ENCODE measurements at places on chromosomes 1 and 21.

DNA sequence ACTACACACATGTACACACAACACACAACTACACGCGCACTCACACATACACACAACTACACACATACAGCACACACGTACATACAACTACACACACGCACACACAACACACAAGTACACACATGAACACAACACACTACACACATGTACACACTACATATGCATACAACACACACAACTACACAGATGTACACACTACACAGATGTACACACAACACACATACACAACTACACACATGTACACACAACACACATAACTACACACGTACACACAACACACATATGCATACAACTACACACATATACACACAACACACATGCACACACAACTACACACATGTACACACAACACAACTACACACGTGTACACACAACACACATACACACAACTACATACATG, 318.6 kb downstream of the CAMTA1 start:
- DNase-seq: no peak

GRCh38 chr1:238776126-238776525, 610.2 kb upstream of the CHRM3 start:
- no peak for DNase-seq

DNA sequence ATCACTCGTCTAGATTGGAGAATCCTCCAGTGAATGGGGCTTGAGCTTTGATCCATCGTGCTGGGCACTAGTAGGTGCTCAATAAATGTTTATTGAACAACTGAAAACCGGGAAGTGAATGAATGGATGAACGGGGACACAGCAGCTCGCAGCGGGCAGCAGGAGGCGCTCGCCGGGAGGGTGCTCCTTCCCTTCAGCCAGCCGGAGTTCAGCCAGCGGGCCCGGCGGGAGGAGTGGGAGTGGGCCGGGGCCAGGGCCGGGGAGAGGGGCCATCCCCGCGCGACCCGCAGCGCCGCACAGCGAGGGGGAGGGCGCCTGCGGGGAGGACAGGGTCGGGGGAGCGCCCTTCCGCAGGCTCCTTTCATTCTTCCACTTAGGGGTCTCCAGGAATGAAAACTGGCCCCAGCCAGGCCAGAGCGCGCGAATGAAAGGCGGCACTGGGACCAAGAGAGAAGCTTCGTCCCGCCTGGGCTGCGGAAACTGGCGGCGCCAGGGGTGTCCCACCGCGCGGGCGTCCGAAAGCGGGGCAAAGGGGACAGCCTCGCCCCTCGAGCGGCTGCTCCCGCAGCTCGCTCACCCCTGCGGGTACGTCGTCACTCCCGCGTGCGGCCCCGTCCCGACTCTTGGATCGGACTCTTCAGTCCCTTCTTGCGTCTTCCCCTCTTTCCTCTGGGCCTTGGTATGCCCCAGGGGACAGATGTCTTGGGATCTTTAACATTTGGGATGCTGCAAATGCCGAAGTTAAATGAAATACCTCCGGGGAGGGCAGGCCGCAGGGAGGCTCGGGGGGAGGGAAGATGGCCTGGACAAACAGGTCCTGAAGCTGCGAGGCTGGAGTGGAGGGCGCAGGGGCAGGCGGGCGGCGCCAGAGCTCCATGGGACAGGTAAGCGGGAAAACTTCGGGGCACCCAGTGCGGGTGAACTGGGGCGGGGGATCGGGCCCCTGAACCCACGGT, 3.6 kb upstream of the INAVA start:
- DNase-seq: peak; percentile 91

- peak; percentile 85 for DNase-seq
Observed at GRCh38 chr1:83998498-83999315, at the start of gene TTLL7. TTLL7 (minus strand) TSS chr1:83999132; CDS start chr1:83952211, 46,921 bp downstream.

- DNase-seq: no peak
Observed at GRCh38 chr1:172821609-172822274, 162.8 kb downstream of the FASLG start.

- no peak for DNase-seq
Observed at GRCh38 chr1:199084293-199084692, 445.5 kb downstream of the PTPRC start.

DNA sequence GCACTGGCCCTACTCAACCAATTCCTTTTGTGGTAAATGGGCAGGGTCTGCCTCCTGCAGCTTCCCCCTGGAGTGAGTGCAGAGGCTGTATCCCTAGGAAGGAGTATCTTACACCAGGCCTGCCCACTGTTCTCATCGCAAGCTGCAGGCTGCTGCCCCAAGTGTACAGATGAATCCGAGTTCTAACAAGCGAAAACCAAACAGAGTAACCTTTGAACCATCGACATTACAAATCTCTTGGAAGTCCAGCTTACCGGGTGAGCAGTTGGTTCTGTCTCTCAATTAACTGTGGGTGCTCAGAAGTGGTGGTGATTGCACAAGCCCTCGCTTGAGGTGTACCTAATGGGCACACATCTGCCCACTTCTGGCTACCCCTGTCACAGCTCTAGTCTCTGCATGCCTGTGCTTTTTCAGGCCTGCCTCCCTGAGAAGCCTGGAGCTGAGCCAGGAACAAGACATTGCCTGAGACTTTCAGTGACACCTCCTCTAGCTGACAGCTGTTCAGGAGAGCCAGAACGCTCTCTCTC, 22.7 kb downstream of the INAVA start:
- DNase-seq: no peak

DNA sequence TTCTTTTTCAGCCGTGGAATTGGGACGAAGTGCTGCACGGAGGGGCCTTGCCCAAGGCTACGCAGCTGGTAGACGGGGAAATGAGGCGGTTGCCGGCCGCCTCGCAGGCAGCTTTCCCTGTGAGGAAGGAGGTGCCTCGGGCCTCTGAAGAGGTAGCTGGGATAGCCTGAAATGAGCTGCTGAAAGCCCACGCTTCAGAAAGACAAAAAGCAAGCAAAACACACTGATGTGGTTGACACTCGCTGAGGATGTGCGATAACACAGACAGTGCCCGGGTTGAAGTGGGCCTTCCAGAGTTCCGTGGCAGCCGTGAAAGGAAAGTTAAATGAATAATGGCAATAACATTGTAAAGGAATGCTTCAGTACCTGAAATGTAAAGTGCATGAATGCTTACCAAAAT, 47.2 kb downstream of the S1PR1 start:
- no peak for DNase-seq

DNA sequence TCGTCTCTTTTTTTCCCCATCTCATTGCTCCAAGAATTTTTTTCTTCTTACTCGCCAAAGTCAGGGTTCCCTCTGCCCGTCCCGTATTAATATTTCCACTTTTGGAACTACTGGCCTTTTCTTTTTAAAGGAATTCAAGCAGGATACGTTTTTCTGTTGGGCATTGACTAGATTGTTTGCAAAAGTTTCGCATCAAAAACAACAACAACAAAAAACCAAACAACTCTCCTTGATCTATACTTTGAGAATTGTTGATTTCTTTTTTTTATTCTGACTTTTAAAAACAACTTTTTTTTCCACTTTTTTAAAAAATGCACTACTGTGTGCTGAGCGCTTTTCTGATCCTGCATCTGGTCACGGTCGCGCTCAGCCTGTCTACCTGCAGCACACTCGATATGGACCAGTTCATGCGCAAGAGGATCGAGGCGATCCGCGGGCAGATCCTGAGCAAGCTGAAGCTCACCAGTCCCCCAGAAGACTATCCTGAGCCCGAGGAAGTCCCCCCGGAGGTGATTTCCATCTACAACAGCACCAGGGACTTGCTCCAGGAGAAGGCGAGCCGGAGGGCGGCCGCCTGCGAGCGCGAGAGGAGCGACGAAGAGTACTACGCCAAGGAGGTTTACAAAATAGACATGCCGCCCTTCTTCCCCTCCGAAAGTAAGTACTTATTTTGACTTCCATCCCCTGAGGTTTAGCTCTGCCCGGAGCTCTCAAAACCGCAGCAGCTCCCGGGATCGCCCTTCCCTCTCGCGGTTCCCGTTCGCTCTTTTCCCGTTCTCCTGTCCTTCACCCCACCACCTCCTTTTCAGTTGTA, 1.5 kb downstream of the TGFB2 start:
- DNase-seq: no peak

DNA sequence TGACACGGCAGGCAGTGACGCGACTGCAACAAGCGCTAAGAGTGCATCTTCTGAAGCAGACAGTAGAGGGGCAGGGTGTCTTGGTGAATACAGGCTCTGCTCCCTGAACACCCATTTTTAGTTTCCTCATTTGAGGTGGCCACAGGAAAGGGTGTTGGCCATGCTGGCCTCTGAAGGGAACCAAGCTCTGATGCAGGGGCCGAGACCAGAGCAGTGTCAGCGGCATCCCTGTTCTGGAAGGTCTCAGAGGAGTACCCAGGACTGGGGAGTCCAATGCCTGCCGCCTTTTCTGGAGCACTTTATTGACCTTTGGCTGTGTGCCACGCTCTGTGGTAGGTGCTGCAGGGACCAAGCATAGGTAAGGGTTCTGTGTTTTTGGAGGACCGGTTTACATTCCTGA, 100.4 kb downstream of the KCNJ6 start:
- no peak for DNase-seq

GRCh38 chr1:181050922-181051321, 17.1 kb downstream of the MR1 start:
- DNase-seq: no peak

- DNase-seq: no peak
Observed at GRCh38 chr1:218895064-218895587, 278.6 kb upstream of the LYPLAL1 start.

DNA sequence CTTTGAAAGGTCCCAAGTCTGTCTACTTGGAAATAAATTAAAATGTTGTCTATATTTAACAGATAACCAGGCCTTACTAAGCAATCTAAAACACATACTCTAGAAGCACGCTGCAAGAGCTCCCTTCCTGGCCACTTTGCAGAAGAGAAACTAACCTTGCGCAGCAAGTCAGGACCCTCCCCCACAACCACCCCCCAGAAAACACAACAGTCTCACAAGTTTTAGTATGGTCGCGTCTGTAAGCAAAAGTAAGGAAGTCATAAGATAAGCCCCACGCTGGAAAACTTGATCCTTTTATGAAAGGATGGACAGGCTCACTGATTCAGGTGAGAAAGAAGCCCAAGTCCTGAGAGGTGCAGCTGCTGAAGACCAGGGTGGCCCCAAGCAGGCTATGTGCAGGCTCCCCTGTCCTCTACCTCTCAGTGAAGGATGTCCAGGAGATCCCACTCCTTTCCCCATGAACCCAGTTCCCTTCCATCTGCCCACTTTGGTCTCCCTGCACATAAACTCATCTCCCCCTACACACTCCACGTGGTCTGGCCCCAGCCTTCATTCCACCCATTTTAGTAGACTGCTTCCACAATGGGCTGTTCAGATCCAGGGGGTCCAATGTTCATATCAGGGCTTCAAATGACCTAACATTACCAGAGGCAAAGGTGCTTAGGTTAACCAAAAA, 23.8 kb downstream of the HIVEP3 start:
- DNase-seq: no peak

DNA sequence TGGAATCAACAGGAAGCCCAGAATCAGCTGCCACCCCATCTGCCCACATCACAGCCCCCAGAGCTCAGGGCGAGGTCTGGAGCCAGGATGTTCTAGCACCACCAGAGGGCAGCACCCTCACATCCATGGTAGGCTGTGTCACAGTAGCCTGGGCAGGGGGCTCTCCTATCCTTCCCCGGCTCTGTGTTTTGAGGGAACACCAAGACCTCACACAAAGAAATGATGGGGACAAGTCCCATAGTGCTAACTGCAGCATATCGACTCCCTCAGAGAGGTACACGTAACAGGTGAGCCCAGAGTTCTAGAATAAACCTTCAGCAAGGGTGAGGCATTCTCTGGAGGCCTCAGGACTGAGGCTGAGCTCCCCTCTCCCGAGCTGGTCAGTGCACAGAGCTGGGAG, 2.3 kb upstream of the KCNC4 start:
- peak; percentile 71 for DNase-seq

GRCh38 chr1:35644204-35644603, 2.9 kb upstream of the PSMB2 start:
- no peak for DNase-seq

DNA sequence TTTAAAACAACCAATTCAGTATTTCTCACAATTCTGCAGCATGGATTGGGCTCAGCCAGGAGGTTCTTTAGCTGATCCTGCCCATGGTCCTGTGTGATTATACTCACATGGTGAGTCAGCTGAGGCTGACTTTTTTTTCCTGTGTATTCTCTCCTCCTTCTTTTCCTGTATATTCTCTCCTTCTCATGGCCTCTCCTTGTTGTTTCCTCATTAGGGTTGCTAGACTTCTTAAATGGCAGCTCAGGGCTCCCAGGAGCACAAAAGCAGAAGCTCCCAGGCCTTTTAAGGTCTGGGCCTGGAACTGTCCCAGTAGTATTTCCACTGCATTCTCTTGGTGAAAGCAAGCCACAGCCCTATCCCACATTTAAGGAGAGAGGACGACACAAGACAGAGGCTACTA, 26.8 kb downstream of the VANGL1 start:
- no peak for DNase-seq

DNA sequence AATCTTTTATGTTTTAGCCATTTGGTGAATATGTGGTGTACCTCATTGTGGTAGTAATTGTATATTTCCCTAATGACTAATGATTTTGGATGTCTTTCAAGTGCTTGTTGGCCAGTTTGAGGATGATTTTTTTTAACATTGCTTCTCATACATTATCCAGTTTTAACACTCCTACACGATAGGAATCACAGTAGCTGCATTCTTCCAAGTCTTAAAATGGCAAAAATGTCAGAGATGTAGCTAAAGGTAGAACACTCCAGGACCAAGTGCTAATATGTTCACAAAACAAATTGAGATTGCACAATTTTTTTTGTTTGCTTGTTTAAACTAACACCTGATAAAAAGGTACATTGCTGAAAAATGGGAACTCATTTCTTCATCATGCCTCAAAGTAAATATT, 11.7 kb downstream of the USP25 start:
- no peak for DNase-seq

All from neuronal stem cell (in vitro differentiated cells).